ENCODE measurements at places on chromosomes 7 and 10. TPM values are rescaled to one million over a fixed set of nuclear protein-coding genes. Genes with fewer than 3 reads are reported as not detected.

The LIPF gene
- total RNA-seq, result not detected

The PTF1A gene
- total RNA-seq, result not detected

The GIMAP4 gene
- total RNA-seq, result not detected

The LRRC18 gene
- not detected for total RNA-seq

The KCNIP2 gene
- total RNA-seq, result 1.5 TPM

The PDE1C gene
- 14.1 TPM for total RNA-seq

Measured in PC-3 (cell line).